ENCODE measurements at places on chromosomes 11 and 22.

DNA sequence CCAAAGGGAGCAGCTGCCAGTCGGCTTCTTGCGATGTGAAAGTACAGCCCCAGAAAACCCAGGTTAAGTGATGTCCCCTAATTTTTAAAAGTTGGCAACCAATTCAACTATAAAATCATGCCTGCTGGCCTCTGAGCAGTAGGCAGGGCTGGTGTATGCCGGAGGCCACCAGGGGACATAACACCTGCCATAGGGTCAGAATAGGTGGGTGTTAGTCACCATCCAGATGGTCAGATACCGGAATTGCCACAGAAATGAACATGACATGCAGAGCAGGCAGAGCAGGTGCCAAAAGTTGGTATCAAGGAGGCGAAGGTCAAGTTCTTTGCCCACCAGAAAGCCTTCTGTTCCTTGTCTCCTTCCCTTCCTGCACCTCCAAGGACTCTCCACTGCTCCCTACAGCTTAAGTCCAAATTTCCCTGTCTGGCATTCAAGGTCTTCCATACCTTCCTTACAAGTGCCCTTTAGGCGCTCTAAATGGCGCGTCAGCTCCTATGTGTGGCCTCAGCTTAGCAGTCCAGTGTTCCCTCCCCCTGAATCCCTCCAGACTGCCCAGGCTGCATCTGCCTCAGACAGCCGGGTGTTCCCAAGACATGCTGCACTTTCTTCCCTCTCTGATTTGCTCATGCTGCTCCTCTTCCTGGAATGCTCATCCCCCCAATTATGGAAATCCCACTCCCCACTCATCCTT is 45.1 kb downstream of the PTPRJ start:
- DNase-seq = no peak

DNA sequence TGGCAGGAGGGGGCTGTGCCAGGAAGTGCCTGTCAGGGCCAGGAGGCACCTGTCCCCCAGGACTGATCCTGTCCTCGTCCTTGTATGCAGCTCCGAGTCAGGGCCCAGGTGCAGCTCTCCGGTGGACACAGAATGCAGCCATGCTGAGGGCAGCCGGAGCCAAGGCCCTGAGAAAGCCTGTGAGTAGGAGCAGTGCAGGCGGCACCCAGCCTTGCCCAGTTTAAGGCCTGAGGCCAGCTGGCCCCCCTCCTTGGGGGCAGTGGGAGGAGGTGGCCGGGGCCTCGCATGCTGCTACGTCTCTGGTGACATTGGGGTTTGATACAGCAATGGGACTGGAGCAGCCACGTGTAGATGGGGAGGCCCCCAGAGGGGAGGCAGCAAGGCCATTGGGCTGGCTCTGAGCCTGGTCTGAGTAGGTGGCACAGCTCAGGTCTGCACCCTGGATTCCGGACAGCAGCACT is 34.9 kb downstream of the SBF1 start:
- DNase-seq = no peak

GRCh38 chr11:75264356-75264755 is 23.8 kb downstream of the TPBGL start:
- no peak for DNase-seq

- no peak for DNase-seq
Observed at GRCh38 chr11:76291576-76292526, 85.5 kb upstream of the WNT11 start.

GRCh38 chr11:70495351-70496310 is 97.3 kb downstream of the CTTN start:
- DNase-seq = no peak

DNA sequence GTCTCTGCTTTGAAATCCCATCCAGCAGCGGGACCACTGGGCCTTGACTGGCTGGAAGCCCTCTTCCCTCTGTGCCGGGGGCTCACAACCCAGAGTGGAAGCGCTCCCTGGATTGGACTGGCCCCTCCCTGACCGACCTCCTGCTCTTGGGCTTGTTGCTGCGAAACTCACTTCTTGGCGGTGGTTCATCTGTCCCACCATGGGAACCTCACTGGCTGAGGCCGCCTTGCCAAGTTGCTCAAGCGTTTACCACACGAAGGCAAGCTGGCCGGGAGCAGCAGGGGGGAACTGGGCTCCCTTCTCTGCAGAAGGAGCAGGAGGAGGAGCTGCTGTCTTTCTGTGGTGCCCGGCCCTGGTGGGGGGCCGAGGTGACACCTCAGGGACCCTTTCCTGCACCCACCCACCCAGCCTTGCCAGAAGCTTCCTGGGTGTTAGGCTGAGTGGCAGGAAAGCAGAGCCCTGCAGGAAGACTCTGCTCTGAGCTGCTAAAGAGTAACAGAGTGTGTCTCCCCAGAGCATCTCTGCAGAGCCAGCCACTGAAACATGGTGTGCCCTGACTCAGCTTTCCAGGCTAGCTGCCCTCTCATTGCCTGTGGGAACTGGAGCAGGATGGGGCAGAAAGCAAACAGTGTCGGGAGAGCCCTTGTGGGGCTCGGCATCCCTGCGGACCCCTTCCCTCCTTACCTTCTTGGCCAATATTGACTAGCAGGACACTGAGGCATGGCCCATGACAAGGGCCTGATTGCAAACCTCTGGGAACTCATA is 88.5 kb upstream of the ALX4 start:
- DNase-seq = no peak

DNA sequence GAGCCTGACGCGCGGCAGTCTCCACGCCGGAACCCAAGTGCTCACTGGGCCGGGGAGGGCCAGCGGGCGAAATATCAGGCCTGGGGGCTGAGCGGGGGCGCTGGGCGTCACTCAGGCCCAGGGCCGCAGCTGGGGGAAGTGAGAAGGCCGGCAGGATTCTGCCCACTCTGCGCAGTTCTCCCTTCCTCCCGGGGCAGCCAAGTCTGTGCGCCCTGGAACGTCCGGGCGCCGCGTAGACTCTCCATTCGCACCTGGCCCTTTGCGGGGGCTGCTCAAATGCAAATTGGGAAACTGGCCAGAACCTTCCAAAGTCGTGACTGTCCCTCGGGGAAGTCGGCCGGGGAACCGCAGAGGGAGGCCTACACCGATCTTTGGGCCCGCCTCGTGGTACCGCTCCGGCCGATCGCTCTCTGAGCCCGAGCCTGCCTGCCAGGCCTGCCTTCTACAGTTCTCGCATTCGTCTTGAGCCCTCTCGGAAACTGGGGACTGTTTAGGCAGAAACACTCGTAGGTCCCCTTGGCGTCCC is 2.2 kb upstream of the SLC6A5 start:
- no peak for DNase-seq

GRCh38 chr11:125179895-125180294 is 15.3 kb downstream of the PKNOX2 start:
- no peak for DNase-seq

DNA sequence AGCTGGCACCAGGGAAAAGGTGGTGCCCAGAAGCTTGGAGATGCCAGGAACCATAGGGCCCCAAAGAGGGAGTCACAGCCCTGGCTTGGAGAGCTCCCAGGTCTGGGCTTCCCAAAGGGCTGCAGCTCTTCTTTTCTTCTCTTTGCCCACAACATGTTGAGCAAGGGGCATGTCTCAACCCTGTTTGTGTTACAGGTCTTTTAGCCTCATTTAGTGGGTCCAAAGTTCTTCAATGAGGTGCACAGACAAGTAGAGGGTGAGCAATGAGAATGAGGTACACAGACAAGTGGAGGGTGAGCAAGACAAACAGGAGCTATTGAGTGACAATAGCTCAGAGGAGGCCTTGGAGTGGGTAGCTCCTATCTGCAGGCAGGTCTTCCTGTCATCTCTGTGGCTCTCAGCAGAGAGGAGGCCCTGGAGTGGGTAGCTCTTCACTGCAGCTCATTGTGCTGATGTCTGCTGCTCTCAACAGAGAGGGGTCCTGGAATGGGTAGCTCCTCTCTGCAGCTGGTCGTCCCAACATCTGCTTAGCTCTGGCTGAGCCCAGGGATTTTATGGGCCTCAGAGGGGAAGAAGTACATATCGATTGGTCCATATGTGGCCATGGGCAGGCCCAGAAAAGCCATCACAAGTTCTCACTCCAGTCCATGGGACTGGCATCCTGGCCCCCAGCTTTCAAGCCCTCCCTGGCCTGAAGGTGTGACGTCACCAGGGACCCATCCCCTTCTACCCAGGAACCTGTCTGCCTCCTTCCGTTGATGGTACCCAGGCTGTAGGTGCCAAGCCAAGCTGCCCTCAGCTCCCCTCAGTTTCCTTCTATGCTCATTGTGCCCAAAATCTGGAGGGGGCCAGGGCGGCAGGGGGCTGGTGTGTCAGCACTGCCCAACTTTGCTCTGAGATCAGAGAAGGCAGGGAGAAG is 34.9 kb downstream of the WBP2NL start:
- no peak for DNase-seq

DNA sequence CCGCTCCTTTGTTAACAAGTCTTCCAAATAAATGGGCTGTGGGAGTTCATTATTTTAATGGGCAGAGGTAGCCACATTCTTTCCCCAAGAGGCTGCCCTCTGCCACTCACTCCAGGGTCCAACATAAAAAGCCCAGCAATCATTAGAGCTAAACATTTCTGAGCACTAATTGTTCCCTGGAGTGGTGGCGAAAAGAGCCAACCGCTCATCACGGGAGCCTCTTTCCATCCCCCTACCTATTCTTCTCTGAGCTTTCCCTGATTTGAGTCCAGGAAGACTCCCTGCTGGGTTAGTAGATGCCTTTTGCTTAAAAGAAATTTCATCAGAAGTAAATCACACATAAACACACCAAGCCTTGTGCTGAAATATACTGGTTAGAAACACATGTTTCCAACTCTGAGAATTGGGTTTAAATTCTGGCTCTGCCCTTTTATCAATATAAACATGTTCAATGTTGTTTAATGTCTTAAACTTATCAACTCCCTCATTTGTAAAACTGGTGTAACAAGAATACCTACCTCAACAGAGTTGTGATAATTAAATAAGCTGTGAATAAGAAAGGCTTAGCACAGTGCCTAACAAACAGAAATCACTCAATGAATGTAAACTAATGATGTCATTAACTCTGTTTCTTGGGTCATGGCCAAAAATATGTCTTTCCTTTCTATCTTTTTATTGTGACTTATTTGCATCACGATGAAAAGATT is at the start of gene OR5A2:
OR5A2 (minus strand) TSS at position 53 of the 707 bp plus-strand sequence. CDS start 3,460 bp downstream, outside the sequence.
- no peak for DNase-seq

DNA sequence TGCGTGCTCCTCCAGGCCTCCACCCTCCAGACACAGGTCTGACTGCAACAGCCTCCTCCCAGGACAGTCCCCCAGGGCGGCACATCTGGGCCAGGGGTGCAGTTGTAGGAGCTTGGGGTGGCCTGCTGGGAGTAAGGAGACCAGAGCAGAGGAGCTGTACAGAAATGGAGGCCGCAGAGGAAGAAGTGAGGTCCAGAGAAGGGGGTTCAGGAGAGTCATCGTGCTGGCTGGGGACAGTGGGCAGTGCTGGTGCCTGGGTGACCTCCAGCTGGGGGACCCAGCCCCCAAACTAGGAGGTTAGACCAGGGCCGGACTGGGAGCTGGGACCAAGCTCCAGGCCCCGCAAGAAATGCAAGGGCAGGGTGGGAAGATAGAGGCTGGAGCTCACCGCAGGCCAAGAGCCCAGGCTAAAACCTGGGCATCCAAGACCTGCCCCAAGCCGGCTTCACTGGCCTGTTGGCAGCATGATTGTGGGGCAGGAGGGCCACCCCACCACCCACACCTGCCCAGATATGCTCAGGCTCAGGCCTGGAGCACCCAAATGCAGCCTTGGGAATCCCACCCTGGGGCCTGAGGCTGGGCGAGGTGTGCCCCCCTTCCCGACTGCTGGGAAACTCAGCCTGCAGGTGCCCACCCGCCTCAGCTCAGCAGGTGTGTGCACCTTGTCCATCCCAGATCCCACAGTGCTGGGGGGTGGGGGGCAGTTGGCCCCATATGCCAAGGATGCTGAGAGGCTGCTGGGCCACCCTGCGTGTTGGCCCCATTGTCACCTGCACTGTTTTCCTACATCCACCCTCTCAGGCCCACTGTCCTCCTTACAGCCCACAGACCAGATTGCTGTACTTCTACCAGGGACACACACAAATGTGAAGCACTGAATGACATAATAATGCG is 96.9 kb downstream of the MORC2 start:
- no peak for DNase-seq

- no peak for DNase-seq
Observed at GRCh38 chr22:39230261-39231196, 14.3 kb downstream of the PDGFB start.

- DNase-seq = no peak
Observed at GRCh38 chr11:130561441-130561881, 113.0 kb downstream of the ADAMTS15 start.

- DNase-seq = peak; percentile 48
Observed at GRCh38 chr22:37906364-37907008, 389 bp downstream of the MICALL1 start.

DNA sequence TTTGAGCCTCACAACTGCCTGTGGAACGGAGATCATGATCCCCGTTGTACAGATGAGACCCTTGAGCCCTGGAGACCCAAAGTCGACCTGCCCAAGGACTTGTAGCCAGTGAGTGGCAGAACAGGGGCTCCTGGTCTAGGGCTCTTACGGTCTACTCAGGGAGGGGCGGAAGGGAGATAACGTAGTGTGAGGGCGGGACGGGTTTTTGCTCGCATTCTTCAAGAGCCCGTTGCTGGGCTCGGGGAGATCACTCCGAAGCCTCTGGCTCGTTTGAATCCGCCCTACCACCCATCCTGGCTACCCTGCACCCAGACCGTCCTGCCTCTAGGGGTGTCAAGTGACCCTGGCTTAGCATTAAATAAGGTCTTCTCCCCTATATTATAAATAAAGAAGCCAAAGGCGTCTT is 639 bp downstream of the CRY2 start:
- DNase-seq = peak; percentile 68

- DNase-seq = no peak
Observed at GRCh38 chr11:66316849-66317251, at the start of gene CD248. TSS of gene CD248 (minus strand) at chr11:66317044. CDS start at chr11:66317027, 17 bp downstream.

- peak; percentile 64 for DNase-seq
Observed at GRCh38 chr11:83836883-83837654, 550.9 kb upstream of the CCDC90B start.

DNA sequence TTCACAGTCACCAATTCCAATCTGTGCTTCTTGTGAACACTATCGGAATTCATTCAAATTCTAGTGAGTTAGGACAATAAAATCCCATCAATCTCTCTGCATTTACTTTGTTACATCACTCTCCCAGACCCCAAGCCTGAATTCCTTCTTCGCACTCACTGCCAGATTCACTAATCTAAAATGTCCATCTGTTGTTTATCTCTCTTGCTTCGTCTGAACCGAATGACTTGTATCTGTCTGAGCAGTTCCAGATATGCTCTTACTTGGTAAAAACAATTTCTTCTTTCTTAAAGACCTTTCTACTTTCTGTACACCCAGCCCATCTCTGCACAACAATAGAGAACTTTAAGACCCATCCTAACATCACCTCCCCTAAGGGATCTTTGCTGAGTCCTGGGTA is 7.0 kb downstream of the MMP10 start:
- DNase-seq = no peak

DNA sequence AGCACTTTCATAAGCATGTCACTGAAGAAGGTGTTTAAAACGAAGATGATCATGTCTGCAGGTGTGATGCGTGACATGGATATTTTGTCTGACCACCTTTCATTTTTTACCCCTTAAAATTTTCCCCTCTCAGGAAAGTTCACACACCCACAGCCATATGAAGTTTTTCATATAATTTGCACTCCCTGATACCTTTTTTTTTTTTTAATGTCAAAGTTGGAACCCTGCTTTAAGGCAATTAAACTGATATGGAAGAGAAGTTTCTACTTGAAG is 104.6 kb downstream of the ATXN10 start:
- no peak for DNase-seq

- DNase-seq = no peak
Observed at GRCh38 chr11:109729761-109730160, 307.8 kb downstream of the C11orf87 start.

GRCh38 chr11:83818349-83818748 is 532.2 kb upstream of the CCDC90B start:
- DNase-seq = peak; percentile 53

GRCh38 chr22:46295277-46295971 is 1.2 kb upstream of the GTSE1 start:
- no peak for DNase-seq

- DNase-seq = no peak
Observed at GRCh38 chr11:130192845-130193267, 33.3 kb downstream of the ST14 start.
